Hepatocyte (in vitro differentiated cells): ENCODE measurements at places on chromosomes 4 and X. TPM values are rescaled to one million over a fixed set of nuclear protein-coding genes. Genes with fewer than 3 reads are reported as not detected.

DNA sequence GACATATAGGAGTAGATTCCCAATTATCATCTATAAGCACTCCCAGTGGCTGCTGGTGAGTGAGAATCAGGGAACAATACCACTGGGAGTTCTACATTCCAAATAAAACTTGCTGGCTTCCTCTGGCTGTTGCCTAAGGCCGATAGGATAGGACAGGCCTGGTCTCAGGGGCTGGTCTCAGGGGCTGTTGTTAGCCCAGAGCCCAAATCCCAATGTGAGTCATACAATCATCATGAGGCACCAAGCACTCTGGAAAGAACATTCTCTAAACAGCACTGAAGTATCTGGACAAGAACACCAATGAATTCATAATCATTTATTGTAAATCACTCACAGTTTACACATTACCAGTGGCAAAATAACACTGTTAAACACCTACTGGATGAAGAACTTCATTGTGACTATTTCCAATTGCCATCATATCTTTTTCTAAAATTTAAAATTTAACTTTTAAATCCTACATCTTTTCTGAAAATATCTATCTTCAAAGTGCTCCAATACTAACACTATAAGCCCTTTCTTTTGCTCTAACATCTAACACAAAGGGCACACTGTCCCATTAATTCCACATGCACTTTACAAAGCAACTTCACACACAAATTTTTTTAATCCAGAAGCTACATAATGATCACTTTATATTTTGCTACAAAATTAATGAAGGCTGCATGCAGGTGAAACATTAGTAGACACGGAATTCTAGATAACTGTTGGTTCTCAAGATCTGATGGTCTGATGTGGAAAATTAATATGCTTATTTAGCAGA, 67.6 kb upstream of the TMEM150C start:
- DNase-seq = no peak

Gene NBDY
- 14.4 and 20.4 TPM in 2 replicates for total RNA-seq

Gene CDKL2
- 0.20 and 0.83 TPM in 2 replicates for total RNA-seq

- DNase-seq = no peak
Observed at GRCh38 chr4:43242606-43243005, 350.1 kb downstream of the GRXCR1 start.

- no peak for DNase-seq
Observed at GRCh38 chr4:71333960-71334359, 4.9 kb upstream of the SLC4A4 start.

Gene UNC5C
- total RNA-seq = 15.9 and 16.0 TPM in 2 replicates

GRCh38 chr4:94345266-94345665, 2.6 kb upstream of the HPGDS start:
- no peak for DNase-seq

Gene RPS6KA3
- total RNA-seq = 93.4 and 99.4 TPM in 2 replicates

DNA sequence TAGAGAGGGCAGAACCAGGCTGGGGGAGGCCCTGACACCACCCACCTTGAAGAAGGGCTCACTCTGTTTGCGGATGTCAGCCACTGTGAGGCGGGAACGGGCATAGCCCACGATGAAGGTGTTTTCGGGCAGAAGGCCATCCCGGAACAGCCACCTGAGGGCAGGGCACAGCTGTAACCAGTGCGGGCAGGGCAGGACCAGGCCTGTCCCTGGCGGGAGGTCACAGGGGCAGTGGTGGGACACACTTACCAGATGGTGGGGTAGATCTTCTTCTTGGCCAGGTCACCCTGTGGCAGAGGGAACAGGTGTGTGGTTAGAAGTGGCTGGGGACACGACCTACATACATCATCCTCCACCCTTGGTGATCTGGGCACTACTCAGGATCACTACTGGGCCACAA, 10.8 kb downstream of the G6PD start:
- no peak for DNase-seq

DNA sequence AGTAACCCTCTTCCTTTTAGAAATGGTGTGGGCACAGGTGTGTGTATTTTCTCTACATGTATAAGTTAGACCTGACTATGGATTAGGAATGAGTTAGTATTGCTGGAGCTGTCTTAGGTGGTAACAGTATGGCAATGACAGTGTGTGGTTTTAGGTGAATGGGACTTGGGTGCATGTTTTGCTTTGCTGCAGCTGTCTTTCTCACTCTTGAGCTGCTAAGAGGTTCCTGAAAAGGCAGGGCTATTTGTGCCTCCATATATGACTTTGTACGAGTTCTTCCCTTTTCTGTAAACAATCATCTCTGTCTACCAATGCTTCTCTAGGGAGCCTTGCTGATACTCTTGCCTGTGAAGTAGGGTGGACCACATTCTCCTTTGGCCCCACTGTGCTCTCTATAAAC, 234.8 kb upstream of the HHIP start:
- no peak for DNase-seq

Gene ABCB7
- total RNA-seq = 42.2 and 51.6 TPM in 2 replicates

Gene STPG2
- total RNA-seq = 0.17 and 0.24 TPM in 2 replicates

DNA sequence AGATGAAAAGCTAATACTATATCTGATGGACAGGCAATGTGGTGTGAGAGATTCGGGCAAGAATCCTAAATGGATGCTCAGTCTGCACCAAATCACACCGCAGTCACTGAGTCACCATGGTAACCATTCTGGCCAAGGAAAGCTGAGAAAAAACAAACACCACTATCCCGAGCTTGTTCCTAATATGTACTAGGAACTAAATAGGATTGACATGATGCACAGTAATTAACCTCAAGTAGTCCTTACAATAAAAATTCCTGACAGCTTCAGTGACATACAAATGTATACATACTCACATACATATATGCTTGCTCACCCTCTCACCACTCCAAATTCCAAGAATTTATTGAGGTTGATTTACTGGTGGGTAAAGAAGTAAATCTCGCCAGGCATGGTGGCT, 1.1 kb upstream of the RAB40A start:
- no peak for DNase-seq
